ENCODE measurements at places on chromosomes 1 and 21.

DNA sequence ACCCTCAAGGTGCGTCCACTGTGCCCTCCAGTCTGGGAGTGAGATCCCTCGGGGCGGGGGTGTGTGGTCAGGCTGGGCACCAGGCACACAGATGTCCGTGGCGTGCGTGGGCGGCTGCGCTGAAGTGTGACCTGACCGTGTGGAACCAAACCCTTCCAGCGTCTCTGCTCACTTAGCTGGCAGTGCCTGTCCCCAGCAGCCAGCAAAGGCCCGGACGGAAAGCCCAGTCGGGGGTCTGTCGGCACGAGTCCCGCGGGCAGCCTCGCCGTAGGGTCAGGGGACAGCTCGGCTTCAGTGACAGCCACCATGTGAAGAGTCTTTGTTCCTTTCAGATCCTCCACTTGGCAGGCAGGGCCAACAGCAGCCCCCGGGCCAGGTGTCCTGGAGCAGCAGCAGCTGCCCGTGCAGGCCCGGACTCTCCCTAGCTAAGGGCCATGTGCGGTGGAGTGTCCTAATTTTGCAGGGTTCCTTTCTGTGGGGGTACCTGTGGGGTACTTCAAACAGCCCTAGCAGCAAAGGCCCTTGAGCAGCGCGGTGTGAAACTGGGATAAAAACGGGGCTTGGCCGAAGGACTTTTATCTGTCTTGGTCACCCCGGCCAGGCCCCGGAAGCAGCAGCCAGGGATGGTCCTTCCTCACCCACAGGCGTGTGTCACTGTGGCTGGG lies 11.6 kb downstream of the TTLL10 start:
- no peak for DNase-seq

DNA sequence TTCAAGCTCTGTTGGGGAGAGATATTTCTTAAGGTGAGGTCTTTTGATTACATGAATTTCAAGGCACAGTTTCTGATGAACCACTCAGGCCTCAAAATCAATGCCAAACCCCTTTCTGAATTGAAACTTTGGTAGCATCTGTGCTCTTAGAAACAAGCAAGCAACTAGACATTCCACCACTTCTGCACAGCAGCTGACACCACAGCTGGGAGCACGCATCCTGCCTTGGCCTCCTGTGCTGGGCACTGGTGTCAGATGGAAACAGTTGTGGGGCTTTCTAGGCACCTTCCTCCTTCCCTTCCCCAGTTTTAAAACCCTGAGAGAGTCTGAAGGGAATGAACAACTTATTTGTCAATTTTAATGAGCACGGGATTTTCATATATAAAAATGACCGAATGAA lies 360.2 kb downstream of the ADGRL2 start:
- no peak for DNase-seq

DNA sequence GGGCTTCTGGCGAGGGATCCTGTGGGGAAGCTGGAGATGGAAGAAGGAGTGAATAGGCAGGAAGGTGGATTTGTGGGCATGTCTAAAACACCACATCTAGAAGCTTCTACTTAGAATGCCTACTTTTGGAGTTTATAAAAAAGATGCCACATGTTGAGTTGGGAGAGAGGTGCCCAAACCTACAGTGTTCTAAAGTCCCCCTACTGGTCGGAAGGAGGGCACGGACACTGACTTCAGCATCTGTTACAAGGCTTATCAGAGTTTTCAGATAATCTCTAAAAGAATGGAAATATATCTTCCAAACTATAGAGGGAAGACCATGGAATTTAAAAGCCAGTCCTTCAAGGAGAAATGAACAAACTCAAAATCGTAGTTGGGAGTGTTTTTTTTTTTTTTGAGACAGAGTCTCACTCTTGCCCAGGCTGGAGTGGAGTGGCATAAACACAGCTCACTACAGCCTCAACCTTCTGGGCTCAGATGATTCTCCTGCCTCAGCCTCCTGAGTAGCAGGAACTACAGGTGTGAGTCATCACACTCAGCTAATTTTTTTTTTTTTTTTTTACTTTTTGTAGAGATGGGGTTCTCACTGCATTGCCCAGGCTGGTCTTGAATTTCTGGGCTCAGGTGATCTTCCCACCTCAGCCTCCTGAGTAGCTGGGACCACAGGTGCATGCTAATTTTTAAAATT lies 14.8 kb downstream of the IBA57 start:
- DNase-seq, result no peak

DNA sequence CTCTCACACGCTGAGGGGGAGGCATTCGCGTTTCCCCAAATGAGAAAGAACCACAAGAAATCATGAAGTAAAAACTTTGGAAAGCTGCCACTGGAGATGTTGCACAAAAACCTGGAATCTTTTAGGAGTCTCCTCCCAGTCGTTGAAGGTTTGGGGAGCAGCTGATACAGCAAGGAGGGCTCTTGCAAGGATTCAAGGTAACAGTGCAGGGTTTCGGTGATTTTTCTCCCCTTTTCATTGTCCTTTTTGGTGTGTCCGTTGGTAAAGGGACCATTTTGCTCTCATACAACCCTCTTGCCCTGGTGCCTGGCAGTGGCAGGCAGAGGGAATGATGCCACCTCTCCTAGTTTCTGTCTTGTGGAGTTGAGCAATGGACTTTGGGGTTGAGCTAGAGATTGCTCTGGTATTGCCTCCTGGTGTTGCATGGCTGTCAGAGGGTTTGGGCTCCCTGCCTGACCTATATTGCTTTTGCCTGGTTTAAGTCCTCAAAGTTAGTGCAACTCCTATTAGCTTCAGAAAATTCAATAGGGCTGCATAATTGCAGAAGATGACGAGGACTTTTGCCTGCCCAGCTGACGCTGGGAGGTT lies 872 bp downstream of the BRINP2 start:
- DNase-seq, result no peak

GRCh38 chr1:233897325-233898162 lies 6.9 kb upstream of the SLC35F3 start:
- no peak for DNase-seq

DNA sequence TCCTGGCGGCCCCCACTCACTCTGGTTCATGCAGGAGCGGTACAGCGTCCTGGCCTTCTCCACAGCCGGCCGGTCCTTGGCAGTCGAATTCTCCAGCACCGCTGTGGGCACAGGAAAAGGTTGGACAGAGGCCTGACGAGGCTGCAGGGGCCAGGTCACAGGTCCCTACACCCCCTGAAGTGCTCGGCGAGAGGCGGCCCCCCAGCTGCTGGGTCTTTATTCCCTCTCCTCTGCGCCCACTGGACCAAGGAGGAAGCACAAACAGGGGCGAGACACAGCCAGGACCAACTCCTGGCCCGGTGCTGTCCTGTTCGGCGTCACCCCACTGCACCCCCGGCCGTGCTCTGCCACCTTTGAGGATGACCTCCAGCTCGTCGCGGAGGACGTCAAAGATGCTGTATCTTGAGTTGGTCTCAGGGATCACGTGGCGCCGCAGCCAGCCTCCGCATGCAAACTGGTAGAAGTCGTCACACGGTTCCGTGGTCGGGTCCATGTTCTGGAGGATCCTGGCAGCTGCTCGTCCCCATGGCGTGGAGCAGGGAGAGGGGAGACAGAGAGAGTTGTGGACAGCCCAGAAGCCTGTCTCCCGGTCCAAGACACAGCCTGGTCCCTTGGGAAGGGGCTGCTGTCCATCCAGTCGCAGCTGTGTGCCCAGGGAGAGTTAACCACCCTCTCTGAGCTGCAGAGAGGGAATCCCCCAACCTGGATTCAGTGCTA lies 22.9 kb downstream of the PRXL2B start:
- DNase-seq, result no peak
